ENCODE measurements at places on chromosomes 13 and 19.

DNA sequence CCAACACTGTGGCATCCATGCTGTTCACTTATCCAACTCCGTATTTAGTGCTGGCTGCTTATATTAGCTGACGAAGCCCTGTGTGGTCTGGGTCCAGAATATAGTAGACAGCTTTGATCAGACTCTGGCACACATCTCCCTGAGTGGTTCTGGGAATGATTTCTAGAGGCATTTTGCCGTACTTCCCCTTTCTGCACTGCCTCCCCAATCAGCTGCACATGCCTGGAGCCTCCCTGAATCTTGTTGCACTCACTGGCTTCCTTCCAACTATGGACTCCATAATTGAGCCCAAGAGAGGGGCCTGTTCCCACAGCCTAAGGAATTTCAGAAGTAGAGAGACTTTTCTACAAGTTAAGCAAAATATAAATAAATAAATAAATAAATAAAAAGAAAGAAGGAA is 30.4 kb upstream of the PCDH8 start:
- no peak for DNase-seq

DNA sequence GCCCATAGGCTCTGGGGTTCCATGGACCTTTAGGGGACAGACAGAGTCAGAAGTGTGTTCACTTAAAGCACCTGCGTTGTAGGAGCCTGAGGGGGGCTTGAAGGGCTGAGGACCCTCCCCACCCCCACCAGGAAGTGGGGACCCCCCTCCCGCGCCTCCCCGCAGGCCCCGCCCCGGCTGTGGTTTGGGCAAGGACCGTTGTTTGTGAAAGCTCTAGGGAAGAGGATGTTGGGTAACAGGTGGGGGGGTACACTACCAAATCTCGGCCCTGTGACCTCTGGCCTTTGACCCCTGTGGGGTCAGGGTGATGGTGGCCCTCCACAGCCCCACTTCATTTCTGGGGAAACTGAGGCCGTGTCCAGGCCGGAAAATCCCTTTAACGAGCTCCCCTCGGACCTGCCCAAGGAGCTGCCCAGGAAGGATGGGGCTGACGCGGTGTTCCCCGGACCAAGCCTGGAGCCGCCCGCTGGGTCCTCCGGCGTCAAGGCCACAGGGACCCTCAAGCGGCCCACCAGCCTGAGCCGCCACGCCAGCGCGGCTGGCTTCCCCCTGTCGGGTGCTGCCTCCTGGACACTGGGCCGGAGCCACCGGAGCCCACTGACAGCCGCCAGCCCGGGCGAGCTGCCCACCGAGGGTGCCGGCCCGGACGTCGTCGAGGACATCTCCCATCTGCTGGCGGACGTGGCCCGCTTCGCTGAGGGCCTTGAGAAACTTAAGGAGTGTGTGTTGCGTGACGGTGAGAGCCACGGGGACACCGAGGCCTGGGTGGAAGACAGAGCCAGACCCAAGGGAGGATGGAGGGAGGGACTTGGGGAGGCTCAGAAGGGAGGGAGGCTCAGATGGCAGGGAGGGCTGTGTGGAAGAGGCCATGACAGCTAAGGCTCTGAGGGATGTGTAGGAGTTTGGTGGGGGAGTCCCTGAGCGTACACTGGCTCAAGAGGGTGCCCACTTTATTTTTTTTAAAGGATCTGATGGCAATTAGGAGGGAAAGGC is 1.3 kb downstream of the ARHGAP45 start:
- no peak for DNase-seq

- no peak for DNase-seq
These were observed 11.3 kb upstream of the UBL3 start for GRCh38 chr13:29861694-29862110.

GRCh38 chr19:28554321-28555091 is 658.4 kb downstream of the UQCRFS1 start:
- DNase-seq: no peak

DNA sequence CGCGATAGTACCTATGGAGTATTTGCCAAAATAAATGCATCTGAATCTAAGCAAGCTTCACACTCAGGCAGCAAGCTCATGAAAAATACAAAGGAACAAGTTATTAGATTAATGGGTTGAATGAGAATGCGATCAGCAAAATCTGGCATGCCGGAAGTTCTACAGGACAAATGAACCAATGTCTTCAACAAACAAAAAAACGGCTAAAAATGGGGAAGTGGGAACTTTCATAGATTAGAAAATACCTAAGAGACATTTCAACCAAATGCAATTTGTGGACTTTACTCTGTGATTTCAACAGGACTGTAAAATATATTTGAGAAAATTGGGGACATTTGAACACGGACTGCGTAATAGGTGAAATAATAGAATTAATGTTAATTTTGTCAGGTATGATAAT is 22.4 kb upstream of the RNASEH2B start:
- no peak for DNase-seq

DNA sequence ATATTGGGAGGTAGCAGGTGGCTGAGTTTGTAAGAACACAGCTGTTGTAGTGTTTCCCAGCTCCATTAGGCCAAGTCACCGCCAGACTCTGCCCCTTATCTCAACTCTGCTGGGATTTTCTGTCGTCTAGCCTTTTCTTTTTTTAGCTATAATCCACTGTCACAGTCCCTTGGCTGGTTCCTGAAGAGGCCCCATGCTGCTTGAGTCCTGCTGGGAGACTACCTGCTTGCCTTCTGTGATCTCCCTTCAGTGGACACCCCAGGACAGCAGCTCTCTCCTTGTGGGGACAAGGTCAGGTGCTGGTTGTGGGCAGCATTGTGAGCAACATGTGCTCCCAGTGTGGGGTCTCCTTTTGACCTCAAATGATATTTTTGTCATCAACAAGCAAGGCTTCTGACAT is 195.0 kb upstream of the ATXN8OS start:
- no peak for DNase-seq

GRCh38 chr19:3323658-3324057 is 42.7 kb upstream of the NFIC start:
- DNase-seq: no peak

GRCh38 chr19:14487370-14488125 is 8.4 kb downstream of the GIPC1 start:
- no peak for DNase-seq

GRCh38 chr19:1455002-1455335 is 5.0 kb downstream of the APC2 start:
- DNase-seq: no peak

DNA sequence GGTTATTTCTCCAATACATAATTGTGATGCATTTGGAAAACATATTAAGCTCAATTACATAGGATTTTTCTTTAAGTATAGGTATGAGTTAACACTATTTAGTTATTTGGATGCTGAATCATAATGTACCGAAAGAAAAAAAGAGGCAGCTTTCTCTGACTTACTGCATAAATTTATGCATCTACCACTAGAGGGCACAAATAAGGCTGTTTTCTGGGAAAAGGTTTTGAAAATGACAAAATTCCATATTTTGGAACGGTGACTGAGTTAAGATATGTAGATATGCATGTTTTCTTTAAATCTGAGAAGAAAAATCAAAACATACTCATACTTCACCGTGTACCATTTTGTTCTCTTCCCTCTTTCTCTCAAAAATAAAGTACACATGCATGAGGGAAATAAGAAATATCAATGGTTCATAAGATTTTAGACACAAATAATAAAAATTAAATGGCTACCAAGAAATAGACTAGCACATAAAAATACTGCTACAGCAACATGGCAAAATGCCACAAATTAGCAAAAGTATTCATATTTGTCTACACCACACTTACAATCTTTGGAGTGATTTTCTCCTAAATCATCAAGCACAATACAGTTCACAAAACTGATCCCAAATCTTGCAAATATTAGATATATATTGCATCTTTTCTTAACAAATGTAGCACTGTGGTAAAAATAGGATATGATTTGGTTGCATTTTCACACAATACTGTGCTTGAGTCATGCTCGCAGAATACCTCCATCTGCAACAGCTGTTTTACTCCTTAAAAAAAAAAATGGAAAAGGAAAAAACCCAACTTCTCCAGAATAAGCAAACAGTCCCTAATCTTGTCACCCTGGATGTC is 260.0 kb downstream of the FGF14 start:
- no peak for DNase-seq

GRCh38 chr13:91154558-91155353 is 192.7 kb upstream of the MIR17HG start:
- no peak for DNase-seq

- no peak for DNase-seq
These were observed 19.8 kb upstream of the TCF3 start for GRCh38 chr19:1672038-1672768.

GRCh38 chr19:33075519-33075918 is 5.5 kb upstream of the GPATCH1 start:
- DNase-seq: no peak

- no peak for DNase-seq
These were observed 1444.2 kb upstream of the SLC10A2 start for GRCh38 chr13:104510422-104510821.

DNA sequence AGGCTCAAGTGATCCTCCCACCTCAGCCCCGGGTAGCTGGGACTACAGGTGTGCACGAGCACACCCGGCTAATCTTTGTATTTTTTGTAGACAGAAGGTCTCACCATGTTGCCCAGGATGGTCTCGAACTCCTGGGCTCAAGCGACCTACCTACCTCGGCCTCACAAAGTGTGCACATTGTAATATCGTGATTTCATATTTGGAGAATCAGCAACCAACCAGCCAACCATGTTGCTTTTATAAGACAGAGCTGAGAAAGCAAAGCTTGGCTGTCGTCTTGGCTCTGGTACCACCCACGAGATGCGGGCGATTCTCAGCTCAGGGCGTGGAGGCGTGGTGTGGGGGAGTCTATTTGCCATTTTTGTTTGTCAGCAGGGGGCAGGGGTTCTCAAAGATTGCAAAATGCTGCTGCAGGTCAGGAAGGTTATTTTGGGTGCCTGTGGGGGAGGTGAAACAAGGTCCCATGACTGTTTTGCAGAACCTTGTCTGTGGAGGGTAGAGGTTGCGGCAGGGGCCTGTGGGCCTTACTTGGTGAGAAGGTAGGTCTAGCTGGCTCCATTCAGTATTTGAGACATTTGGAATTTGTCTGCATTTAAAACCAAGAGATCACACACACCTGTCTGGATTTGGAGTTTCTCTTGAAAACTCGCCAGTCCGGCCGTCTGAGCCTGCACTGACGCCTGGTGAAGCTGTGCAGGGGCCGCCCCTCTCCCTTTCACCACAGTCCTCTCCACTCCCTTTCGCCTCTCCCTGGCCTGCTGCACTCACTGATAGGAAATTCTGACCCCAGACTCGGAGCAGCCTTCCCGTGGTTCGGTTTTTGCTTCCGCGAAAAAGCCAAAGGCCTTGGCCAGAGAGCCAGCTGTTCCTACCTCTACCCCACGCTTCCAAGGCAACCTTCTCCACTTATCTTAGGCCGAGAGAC is 15.4 kb downstream of the TNFAIP8L1 start:
- no peak for DNase-seq

DNA sequence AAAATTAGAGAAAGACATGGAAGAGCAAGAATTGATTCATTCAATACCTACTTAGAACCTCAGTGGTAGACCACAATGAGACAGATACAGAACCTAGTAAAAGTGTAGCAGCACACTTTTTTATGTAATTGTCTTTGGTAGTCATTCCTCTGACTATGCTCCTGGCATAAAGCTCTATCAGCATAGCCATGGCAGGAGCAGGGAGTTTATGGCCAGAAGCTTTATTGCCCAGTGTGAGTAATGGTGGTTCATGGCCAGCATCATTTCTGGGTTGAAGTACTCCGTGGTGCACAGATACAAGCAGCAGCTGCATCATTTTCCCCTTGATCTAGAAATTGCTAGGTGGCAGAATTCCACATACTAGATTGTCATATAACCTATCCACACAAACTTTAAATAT is 352.6 kb downstream of the TBC1D4 start:
- no peak for DNase-seq

DNA sequence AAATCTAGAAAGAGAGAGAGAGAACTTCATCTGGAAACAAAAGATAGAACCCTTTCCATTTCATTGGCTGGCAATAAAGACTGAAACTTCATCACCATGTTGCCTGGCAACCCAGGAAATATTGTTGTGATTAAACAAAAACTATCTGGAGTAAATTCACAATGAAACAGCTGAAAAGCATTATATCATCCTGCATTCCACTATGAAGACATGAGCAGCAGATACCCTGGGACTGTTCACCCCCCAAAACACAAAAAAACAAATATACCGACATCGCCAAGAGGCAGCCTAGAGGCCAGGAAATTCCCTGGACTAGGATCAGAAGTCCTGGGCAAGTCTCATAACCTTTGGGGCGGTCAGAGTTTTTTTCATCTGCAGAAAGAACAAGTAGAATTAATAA is 158.3 kb downstream of the FOXO1 start:
- no peak for DNase-seq

GRCh38 chr19:3784607-3785450 is 1.4 kb downstream of the MATK start:
- no peak for DNase-seq

DNA sequence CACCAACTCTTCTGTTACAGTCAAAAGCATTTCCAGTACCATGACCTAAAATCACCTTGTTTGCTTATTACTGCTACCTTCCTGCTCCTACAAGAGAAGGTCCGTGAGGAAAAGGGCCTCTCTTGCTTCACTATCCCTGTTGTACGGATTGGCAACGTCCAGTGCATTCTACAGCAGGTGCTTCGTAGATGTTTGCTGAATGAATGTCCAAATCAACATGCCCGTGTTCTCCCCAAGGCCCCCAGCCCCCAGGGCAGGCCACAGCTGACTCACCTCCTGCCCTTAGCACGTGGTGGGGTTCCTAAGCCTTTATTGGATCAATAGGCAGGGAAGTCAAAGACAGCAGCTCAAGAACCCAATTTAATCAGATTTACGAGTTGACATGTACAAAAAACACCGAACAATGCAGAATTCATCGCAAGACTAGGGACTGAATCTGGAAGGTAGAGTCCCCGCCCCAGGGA is 5.5 kb upstream of the NAPA start:
- DNase-seq: no peak

GRCh38 chr13:105426441-105426840 is 1109.0 kb downstream of the EFNB2 start:
- DNase-seq: no peak

GRCh38 chr19:45305421-45305820 is 17.3 kb downstream of the CKM start:
- DNase-seq: no peak

GRCh38 chr13:87453244-87453643 is 217.9 kb upstream of the SLITRK5 start:
- DNase-seq: no peak

- DNase-seq: no peak
These were observed 1413.8 kb upstream of the PCDH20 start for GRCh38 chr13:62829486-62829885.

DNA sequence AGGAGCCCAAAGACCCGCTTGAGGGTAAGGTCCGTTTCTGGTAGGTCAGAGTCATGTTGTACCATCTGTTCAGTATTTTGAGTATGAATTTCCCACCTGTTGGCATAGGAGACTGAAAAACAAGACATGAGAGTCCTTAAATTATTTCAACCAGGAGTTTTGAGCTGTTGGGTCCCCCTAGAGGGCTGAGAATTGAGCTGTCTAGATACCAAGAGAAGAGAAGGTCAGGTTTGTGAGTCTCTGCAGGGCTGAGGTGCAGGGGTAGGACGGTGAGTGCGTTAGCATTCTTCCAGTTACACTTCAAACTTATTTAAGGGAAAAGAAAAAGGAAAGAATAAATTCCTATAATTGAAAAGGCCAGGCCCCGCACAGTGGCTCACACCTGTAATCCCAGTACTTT is 5.0 kb downstream of the CBLC start:
- DNase-seq: no peak
